ENCODE measurements at places on chromosomes 1 and 21.

GRCh38 chr1:18494304-18494703 lies 13.6 kb downstream of the KLHDC7A start:
- DNase-seq = no peak

GRCh38 chr1:198632007-198632406 lies 6.8 kb upstream of the PTPRC start:
- DNase-seq = no peak

- no peak for DNase-seq
Observed at GRCh38 chr1:5913078-5913845, 79.0 kb downstream of the NPHP4 start.

DNA sequence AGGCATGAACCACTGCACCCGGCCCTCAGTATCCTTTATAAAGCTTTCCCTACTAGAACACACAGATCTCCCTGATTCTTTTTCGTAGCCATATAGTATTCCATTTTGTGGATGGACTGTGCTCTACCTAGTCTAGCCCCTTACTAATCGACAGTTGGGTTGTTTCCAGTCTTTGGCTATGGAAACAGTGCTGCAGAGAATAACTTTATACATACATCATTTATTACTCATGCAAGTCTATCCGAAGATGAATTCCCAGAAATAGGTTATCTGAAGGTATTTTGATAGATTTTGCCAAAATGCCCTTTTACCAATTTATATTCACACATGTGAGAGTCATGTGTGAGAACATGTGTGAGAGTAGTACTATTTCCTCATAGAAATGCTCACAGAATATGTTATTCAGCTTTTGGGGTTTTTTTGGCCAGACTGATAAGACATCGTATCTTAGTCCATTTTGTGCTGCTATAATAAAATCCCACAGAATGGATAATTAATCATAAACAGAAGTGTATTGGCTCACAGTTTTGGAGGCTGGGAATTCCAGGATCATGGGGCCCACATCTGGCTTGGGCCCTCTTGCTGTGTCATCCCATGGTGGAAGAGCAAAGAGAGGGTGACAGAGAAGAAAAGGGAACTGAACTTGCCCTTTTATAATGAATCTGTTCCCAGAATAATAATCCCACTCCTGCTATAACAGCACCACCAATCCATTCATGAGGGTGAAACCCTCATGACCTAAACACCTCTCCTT lies 17.3 kb upstream of the FGR start:
- DNase-seq = no peak

GRCh38 chr1:244096691-244097090 lies 45.6 kb downstream of the ZBTB18 start:
- no peak for DNase-seq

DNA sequence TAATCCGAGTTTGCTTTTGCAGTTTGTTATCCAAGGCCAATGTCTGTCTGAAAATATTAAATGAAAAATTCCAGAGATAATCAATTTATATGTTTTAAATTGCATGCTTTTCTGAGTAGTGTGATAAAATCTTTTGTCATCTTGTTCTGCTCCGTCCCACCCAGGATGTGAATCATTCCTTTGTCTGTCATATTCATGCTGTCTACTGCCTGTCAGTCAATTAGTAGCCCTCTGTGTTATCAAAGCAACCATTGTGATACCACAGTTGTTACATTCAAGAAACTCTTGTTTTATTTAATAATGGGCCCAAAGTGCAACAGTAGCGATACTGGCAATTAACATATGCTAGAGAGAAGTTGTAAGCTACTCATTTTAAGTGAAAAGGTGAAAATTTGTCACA lies 819.3 kb downstream of the BRINP3 start:
- no peak for DNase-seq

DNA sequence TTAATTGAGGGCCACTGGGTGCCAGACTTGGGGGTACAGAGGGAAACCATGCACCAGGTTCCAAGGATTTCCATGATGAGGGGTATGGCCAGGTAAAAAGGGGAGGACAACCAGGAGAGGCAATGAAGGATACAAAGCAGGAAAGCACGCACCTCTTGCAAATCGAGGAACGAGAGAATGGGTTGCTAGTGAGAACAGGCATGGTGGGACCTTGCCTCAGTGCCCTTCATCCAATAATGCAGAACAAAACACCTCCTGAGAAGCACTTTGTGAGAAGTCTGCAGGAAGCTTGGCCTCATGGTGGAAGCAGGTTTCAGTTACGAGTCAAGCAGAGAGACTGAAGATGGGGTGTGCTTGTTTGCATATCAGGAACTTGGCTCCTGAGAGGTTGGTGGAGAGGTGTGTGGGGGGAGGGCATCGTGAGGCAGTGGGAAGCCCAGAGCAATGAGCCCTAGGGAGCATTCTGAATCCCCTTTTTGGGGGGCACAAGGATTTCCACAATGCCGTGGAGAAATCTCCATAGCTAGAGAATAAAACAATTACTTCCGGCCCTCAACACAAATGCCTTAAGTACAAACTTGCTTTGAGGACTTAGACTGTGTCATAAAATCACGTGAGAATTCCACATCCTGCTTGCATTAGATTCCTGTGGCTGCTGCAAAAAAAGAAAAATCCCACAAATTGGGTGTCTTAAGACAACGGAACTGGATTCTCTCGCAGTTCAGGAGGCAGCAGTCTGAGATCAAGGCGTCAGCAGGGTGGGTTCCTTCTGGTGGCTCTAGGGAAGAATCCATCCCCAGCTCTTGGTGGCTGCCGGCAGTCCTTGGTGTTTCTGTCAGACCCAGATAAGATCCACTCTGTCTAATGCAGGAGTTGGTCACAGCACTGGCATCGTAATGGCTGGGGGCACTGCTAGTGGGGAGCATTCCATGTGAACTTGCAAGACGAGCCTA lies 54.9 kb upstream of the BACE2 start:
- no peak for DNase-seq

DNA sequence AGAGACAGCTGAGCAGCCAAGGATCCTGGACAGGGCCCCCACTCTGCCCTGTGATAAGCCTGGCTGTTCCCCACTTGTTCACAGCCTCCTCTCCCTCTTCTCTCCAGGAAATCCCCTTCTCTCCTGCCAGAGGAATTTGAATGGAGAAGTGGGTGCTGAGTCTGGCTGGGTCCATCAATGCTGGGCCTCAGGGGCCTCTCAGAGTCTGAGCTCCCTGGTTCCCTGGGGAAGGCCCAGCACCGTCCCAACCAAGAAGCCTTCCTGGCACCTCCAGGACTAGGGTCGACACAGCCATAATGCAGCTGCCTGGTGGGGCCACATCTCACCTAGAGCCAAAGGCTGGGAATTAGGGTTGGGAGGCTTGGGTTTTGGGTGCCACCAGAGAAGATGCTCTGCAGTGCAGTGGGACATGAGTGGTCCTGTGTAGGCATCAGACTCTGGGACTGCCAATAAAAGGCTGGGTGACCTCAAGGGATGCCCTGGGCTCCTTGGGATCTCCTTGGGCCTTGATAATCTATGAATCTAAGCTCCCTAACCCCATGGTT lies 2.5 kb downstream of the MYBPH start:
- no peak for DNase-seq

DNA sequence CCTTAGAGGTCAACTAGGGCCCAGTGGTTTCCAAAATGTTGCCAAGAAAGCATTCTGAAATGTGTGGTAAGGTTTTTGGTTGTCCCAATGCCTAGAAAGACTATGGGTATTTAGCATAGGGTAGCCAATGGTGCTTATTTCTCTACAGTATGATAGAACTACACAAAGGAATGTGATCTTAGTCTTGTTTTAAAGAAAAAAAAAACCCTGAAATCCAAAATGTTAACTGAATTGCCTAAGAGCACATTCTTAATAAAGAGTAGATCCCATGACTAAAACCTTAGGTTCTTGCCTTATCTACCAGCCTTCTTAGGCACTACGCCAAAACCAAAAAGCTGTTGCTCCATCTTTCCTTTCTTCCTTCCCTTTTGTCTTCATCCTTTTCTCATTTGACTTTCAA lies 428.2 kb downstream of the MRPL39 start:
- DNase-seq = no peak

DNA sequence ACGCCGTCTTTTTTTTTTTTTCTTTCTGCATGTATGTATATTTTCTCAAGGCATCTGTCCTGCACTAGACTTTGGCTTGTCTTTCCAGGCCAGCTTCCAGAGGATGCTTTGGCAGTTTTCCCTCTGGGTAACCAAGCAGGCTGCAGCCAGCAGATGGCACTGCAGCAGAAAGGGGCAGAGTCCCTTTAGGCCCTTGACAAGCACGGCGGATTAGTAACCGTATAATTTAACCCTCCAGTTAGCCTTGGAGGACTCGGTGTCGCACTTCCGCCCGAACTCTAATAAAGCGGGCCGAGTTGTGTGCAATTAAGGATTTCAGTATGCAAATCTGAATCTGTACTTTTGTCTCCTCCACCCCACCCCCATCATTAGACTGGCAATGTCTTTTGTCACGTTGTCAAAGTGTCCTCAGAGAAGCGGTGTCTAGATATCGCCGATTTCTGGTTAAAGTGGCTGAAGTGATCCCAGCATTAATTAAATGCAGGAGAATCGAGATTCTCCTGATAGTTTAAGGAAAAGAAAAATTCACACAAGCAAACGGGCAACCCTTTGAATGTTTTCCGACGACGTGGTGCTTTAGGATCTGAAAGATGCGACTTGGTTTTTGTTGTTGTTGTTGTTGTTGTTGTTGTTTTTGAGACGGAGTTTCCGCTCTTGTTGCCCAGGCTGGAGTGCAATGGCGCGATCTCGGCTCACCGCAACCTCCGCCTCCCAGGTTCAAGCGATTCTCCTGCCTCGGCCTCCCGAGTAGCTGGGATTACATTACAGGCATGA lies 1.1 kb upstream of the TMEM167B start:
- DNase-seq = peak; percentile 74

- DNase-seq = no peak
Observed at GRCh38 chr1:227131193-227131592, 187.1 kb downstream of the CDC42BPA start.

- no peak for DNase-seq
Observed at GRCh38 chr1:220255204-220255603, 17.0 kb downstream of the RAB3GAP2 start.

GRCh38 chr1:201488830-201489589 lies 17.9 kb downstream of the CSRP1 start:
- DNase-seq = no peak

- no peak for DNase-seq
Observed at GRCh38 chr1:145995964-145996432, 381 bp downstream of the TXNIP start.

DNA sequence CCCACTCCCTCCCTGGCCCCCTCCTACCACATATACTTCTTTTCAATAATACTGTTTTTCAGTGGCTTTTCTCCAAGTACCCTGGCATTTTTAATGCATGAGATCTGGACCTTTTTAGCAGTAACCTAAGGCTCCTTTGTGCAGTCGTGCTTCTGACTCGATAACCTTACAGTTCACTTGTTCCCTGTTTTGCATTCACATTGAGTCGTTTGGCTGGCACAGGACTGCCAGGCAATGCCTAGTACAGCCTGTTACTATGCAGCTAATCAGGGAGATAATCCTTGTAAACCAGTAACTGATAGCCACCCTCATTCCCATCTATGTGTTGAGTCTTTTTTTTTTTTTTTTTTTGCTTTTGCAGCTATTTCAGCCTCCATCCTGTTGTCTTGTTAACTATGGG lies 3.7 kb downstream of the ATP1B1 start:
- no peak for DNase-seq

DNA sequence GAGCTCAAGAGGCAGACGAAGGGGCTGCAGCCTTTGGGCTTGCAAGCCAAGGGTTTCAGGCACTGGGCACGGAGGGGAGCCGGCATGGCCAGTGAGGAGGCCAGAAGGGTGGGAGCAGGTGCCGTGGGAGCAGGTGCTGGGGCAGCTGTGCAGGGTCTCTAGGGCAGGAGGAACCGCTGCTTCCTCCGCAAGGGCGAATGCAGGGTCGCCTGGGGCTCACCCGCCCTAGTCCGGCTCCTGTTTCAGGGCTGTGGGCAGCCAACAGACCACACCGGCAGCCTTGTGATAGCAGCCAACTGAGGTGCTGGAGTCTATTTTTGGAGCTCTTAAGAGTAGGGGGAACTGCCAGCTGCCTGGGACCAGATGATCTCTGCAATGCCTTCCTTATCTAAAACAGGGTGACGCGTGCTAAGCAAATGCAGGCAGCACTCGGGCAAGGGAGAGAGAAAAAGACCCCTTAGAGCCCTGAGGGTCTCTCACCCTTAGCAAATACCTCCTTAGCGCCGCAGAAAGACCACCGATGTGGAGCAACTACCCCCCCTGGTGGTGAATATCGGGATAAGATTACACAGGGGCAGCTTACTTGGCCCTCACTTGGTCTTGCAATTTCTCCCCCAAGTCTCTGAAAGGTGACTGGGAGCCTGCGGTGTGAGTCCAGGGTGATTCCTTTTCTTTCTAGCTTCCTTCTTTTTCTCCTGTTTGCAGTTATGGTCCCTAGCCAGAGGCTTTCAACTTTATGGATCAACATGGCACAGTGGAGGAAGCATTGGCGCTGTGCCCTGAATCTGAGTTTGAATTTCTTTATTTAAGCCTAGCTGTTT lies 20.7 kb upstream of the MAPKAPK2 start:
- DNase-seq = peak; percentile 23

- DNase-seq = no peak
Observed at GRCh38 chr1:162397943-162398560, 13.9 kb downstream of the SH2D1B start.

DNA sequence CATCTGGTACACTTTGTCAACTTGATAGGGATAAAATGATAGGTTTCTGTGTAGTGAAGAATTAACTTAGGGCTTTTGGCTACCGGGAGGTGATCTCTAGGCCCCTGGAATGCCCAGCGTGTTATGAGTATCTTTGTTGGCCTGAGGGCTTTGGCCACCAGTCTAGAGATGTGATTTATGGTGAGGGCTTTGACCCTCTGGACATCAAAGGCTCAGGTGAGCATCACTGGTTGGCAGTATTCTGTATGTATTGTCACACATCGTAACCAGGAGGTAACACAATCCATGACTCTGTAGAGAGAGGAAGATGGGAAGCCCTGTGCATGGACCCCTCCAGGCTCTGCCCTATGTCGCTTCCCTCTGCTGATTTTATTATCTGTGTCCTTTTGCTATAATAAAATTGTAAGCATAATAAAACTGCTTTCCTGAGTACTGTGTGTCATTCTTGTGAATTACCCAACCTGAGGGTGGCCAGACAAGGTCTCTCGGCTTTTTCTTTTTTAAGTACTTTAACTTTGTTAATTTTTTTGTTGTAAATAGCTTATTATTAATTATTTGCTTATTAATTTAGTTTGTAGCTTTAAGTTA lies 40.2 kb upstream of the PRDX6 start:
- no peak for DNase-seq

DNA sequence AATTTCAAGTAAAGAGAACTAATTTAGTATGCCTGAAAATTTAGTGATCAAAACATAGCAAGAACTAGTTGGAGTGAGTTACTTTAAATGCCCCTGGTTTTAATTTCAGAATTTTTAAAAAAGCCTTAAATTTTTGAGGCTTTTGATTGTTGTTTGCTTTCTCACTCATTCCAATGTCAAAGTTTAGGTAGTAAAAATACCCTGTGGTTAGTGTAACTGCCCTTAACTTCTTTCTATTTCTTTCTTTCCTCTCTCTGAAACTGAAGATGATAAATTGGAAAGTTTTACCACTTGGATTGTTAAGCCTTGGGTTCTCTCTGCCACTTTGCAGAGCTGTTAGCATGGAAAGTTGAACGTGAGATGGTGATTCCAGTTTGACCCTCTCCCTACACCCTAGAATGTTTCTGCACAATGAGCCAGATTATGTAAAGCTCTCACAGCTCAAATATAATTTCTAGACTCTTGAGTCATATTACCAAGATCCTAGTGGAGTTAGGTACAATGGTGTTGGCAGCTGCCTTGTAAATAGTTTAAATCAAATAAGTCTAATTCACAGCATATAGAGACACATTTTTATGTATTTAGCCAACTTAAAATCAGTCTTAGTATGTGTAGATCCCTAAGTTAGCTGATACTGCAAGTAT lies 192.4 kb upstream of the SGIP1 start:
- no peak for DNase-seq

- DNase-seq = no peak
Observed at GRCh38 chr21:41054018-41054578, 113.9 kb upstream of the BACE2 start.
